ENCODE measurements at places on chromosomes 5 and 9.

- no peak for DNase-seq
These were observed 43.2 kb upstream of the ANKH start for GRCh38 chr5:14914623-14915260.

DNA sequence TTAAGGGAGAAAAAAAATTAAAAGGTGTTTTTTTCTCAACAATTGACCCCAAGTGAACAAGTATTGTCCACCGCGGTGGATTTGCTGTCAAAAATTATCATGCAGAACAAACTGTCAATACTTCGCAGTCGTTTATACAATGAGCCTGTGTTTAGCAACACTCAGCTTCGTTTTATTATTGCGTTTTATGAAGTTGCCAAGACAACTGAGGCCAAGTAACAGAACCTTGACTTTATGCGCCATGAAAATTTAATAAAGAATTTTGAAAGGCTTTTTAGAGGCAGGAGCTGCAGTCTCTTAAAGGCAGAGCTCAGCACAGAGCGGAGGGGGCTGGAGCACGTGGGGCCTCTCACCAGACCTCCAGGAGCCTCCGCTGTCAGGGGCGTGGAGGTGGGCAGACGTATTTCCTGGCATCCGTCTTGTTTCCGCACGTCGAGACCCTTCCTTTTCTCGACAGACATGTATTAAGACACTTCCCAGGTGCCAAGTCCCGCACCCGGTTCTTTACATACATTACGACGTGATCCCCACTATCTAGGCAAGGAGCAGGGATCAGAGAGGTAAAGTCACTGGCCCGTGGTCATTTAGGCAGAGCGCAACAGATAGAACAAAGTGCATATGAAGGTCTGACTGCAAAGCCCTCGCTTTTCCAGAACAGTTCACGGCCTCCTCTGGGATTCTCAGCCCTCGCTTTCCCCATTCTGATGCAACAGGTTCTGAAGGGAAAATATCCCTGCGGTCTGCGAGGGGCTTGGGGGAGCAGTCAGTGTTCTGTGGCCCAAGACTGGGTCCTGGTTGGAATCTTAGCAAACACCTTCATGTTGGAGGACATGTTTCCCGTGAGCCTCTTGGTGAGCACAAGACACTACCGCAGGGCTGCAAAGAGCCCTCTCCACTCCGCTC lies 164.4 kb downstream of the DAB2IP start:
- no peak for DNase-seq

GRCh38 chr5:111320953-111321352 lies 96.8 kb downstream of the CAMK4 start:
- DNase-seq: no peak

GRCh38 chr5:67875601-67876000 lies 340.0 kb upstream of the PIK3R1 start:
- DNase-seq: no peak

DNA sequence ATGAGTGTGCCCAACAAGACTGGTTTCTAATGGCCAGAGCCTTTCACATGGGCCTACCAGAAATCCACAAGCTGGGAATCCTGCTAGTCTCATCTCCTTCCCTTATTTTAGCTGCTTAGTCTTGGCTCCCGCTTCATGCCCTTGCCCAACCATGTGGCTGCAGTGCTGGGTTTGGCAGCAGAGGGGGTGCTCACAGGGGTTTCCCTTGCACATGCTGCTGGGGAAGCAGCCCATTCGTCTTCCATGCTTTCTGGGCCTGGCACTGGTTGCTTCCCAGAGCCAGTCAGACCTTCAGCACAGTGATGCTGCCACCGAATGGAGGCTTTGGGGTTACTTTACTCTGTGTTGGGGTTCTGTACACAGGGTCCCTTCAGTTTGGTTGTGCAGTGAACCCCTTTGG lies 26.3 kb downstream of the SLC46A2 start:
- DNase-seq: no peak

Measured in progenitor cell of endocrine pancreas (in vitro differentiated cells).